Stimulated activated CD8-positive, alpha-beta memory T cell treated with anti-CD3 and anti-CD28 coated beads, Interleukin-4, amount 100 ng/mL, for 1 hour (primary cell): ENCODE measurements at places on chromosomes 11 and 22.
A peak's percentile ranks its signal among the peaks of the same experiment; 100 is the strongest.

DNA sequence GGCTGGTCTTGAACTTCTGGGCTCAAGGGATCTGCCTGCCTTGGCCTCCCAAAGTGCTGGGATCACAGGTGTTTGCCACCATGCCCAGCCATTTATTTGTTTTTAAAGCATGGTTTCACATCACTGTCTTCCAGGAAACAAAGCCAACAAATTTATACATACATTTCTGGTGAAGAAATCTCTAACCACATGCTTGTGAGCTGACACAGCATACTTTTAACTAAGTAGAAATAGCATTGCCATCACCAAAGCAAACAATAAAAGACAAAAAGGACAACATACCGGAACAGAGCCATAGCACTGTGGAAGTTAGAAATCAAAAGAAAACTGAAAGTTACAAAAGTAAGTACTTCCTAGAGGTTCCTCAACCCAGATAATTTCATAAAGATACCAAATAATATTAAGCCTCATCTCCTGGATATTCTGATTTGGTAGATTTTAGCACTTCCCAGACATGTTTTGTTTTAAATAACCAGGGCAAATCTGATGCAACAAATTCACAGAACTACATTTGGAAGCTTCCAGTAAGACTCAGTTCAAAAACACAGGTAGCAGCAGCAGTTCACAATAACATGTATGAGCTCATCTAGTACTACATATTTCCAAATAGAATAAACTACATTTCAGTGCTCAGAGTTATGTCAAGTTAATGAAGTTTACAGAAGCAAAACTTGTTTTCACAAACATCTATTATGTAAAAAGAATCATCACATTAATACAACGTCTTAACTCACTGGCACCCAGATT lies 70.6 kb downstream of the RRAS2 start:
- DNase-seq = no peak

- no peak for DNase-seq
Measured at GRCh38 chr11:110951037-110951949, 239.1 kb upstream of the ARHGAP20 start.

DNA sequence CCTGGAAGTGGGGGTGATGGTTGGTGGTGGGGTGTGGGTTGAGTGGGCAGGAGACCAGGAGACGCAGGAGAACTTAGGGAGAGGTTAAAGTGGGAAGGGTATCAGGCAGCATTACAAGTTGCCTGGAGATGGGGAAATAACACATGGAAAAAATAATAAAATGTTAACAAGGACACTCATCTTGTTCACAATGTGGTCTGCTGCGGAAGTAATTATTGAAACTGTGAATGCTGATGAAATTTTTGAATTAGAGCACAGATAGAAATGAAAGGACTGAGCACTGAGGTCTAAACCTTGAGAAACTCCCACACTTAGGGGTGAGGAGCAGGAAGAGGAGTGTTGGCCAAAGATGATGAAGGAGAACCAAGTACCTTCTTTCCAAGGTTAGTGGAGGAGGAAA lies 346.0 kb upstream of the PLET1 start:
- DNase-seq = no peak

- DNase-seq = peak; percentile 76
Measured at GRCh38 chr22:36781656-36782627, 6.0 kb upstream of the IFT27 start.

DNA sequence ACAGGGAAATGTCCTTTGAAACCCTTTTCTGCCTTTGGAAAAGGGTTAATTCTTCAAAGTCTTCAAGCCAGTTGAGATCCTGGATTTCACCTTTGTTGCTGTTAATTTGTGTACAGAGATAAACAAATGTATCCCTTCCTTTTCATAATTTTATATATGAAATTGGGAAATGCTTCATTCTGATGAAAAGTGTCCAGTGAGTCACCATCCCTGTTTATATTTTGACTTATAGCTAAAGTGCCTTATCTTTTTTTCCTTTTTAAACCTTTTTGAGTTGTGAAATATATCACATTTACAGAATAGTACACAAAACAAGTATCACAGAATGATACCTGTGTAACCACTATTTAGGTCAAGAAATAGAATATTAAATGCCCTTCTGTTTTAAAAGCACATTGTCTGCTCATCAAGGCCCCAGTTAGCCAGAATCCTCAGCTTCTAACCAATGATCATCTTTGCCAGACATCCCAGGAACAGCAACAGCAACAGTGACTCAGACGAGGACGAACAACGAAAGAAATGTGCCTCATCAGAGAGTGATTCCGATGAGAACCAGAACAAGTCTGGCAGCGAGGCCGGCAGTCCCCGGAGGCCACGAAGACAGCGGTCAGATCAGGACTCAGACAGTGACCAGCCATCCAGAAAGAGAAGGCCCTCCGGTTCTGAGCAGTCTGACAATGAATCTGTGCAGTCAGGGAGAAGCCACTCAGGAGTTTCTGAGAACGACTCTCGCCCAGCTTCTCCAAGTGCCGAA lies 27.3 kb downstream of the CTR9 start:
- DNase-seq = no peak

- no peak for DNase-seq
Measured at GRCh38 chr22:33975841-33976240, 55.6 kb upstream of the LARGE1 start.

DNA sequence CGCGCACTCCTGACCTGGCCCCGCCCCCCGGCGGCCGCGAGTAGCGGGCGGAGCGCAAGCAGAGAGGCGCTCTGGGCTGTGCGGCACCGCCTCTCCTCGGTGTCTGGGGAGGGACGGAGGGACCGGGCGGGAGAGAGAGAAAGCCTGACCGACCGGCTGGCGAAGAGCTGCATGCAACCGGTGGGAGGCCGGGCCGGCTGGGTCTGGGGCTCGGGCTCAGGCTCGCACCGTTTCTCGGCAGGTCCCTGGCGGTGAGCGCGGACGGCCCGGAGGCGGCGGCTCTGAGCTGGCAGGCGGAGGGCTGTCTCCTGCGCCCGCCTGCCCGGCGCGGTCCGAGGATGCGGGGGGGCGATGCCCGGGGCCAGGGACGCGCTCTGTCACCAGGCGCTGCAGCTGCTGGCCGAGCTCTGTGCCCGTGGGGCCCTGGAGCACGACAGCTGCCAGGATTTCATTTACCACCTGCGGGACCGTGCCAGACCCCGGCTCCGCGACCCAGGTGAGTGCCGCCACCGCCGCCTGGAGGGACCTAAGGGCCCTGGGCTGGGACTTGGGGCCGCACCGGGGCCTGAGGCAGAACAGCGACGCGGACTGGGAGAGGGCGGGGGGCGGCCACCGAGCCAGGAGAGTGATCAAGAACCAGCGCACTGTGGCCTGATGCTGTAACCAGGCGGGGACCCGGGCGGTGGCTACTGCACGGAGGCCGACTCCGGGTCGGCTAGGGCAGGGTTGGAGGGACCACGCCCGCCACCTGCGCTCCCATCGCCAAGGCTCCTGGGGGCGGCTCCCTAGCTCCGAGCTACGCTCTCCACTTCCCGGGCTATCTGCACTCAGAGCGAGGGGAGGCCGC lies at the start of gene SYT9:
Gene SYT9, plus strand, starts transcription at position 69 of the 847 bp plus-strand sequence. Its CDS starts 283 bp downstream, at position 352.
- no peak for DNase-seq

DNA sequence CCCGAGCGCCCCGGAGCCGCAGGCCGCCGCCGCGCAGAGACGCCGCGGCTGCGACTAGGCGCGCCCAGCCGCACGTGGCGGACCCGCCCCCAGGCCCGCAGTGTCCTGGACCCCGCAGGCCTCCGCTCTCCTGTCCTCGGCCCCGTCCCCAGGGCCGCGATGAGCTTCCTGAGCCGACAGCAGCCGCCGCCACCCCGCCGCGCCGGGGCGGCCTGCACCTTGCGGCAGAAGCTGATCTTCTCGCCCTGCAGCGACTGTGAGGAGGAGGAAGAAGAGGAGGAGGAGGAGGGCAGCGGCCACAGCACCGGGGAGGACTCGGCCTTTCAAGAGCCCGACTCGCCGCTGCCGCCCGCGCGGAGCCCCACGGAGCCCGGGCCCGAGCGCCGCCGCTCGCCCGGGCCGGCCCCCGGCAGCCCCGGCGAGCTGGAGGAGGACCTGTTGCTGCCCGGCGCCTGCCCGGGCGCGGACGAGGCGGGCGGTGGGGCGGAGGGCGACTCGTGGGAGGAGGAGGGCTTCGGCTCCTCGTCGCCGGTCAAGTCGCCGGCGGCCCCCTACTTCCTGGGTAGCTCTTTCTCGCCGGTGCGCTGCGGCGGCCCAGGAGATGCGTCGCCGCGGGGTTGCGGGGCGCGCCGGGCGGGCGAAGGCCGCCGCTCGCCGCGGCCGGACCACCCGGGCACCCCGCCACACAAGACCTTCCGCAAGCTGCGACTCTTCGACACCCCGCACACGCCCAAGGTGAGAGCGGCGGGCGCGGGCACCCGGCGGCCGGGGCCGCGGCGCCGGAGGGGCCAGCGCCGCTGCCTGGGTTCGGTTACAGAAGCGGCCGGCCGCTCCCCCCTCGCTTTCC lies 528 bp downstream of the WEE1 start:
- DNase-seq = no peak

GRCh38 chr11:27254744-27255446 lies 108.1 kb downstream of the CCDC34 start:
- no peak for DNase-seq

GRCh38 chr11:27416568-27417176 lies 53.7 kb upstream of the CCDC34 start:
- DNase-seq = no peak

DNA sequence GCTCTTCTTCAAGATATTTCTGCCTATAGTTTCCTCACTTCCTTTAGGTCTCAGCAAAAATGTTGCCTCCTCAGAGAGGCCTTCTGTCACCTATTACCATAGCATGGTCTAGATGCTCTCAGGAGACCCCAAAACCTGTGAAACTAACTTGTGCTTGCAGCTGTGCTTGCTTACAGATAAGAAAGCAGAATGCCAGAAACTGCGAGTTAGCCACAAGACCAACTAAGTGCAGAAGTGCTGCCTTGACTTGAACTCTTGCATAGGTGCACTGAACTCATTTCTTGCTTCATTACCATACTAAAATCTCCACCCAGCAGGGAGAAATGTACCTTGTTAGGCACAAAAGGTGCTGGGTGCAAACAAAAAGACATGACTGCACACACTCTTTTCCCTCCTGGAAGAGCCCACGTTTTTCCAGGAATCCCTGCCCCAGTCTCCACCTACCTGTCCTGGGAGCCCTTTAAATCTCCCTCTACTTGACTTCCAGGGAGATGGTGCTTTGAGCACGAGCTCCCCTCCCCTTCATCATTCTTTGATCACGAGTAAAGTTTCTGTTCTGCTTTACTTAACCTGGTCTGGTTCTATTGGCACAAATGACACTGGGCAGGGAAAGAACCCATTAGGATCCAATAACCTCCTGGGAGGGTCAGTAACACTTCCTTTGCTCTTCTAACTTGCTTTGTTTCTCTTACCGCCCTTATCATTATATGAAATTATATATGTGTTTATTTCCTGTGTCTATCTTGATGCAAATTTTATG lies 137.7 kb upstream of the DDI1 start:
- DNase-seq = no peak

- DNase-seq = no peak
Measured at GRCh38 chr22:40019100-40019499, 24.3 kb downstream of the FAM83F start.

- DNase-seq = no peak
Measured at GRCh38 chr11:27361649-27362431, 1.2 kb downstream of the CCDC34 start.

GRCh38 chr11:98793276-98793675 lies 227.5 kb upstream of the CNTN5 start:
- DNase-seq = no peak

- DNase-seq = no peak
Measured at GRCh38 chr11:44892843-44893242, 57.8 kb downstream of the TP53I11 start.

- no peak for DNase-seq
Measured at GRCh38 chr11:33651555-33651954, 49.1 kb downstream of the C11orf91 start.

DNA sequence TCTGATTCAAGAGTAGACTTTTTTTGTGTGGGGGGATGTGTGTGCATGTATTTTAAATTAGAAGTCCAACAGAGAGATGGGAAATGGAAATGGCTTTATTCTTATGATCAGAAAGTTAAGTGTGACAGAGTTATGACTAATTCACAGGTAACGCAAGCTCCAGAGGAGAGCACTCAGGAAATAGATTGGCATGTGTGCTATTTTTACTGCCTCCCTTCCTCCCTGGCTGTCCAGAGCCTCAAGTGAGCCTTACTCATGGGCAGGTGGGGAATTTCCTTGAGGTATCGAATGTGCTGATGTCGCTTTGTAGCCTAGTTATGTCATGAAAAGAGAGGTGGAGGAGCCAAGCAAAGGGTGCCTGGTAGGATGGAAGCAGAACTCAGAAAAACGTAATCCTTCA lies 70.3 kb upstream of the BDNF start:
- DNase-seq = no peak

- DNase-seq = no peak
Measured at GRCh38 chr22:41043722-41044121, 48.7 kb upstream of the EP300 start.

- DNase-seq = no peak
Measured at GRCh38 chr11:112822478-112823274, 138.5 kb upstream of the NCAM1 start.

- DNase-seq = no peak
Measured at GRCh38 chr11:23897453-23898286, 599.2 kb upstream of the LUZP2 start.

- DNase-seq = no peak
Measured at GRCh38 chr22:38819387-38819940, 24.4 kb downstream of the NPTXR start.

DNA sequence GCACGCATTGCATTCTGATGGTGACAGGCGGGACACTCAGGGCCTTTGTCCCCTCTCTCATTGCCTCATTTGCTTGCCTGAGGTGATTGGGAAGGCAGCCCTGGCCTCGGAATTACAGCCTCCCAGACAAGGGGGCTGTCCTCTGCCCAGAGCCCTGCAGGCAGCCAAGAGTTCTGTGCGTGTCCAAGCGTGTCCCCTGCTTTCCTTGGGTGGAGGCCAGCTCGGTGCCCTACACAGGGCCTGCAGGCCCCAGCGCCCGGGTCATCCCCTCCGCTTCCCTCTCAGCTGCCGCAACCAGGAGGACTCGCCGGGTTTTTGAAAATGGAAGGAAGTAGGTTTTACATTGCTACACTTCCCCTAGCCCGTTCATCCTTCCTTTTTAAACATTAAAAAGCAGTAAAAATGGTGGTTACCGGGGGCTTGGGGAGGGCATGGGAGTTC lies 1.9 kb downstream of the GRAMD4 start:
- no peak for DNase-seq
